ENCODE measurements at places on chromosomes 12 and 14. TPM values are rescaled to one million over a fixed set of nuclear protein-coding genes. Genes with fewer than 3 reads are reported as not detected.

- no peak for DNase-seq
These were observed 1.7 kb upstream of the DCD start for GRCh38 chr12:54649825-54650224.

DNA sequence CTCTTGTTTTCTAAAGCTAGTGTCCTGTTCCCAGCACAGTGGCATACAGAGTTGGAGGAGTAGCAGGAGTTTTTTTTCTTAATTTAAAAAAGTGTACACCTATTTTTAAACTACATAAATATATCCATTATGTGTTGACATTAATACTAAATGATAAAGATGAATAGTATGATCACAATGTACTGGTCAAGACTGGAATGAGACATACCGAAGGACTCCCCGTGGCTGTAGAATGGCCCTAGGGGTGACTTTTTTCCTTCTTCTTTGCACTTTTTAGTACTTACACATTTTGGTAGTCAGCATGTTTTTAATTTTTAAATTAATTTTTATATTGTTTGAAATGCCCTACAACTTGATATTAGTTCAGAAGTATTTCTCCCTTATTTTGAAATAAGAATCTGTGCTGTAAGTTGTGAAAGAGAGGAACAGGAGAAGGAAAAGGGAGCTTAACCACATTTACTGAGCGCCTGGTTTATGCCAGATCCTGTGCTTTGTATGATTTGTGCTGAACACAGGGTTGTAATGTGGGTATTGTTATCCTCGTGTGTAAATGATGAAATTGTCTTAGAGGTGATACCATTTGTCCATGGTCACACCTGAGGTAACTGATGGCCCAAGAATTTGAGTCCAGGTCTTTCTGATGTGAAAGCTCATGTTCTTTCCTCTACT lies 136.5 kb downstream of the TGFB3 start:
- no peak for DNase-seq

- no peak for DNase-seq
These were observed 18.5 kb downstream of the EMP1 start for GRCh38 chr12:13215056-13215455.

GRCh38 chr12:51395283-51396230 lies 4.4 kb upstream of the GALNT6 start:
- DNase-seq, result no peak

Gene FKBP3
- total RNA-seq, result 43.8 TPM

Gene TMEM179
- 0.34 TPM for total RNA-seq

Gene ANO4
- 0.15 TPM for total RNA-seq

Gene ERP27
- 3.3 TPM for total RNA-seq

Gene SIX6
- not detected for total RNA-seq
